Vein endothelial cell (primary cell): ENCODE measurements at places on chromosomes 3 and 15. TPM values are rescaled to one million over a fixed set of nuclear protein-coding genes. Genes with fewer than 3 reads are reported as not detected.

Gene ZPLD1
- under 0.01 TPM in 1 of 2 replicates, not detected in the other for total RNA-seq

Gene UCN2
- total RNA-seq: not detected in 2 replicates

Gene INAFM2
- 15.0 and 19.6 TPM in 2 replicates for total RNA-seq

Gene AGTR1
- total RNA-seq: 0.10 TPM in 1 of 2 replicates, not detected in the other

Gene CKMT1B
- total RNA-seq: not detected in 2 replicates

Gene SSR3
- 322 and 401 TPM in 2 replicates for total RNA-seq

Gene ITIH1
- total RNA-seq: not detected in 2 replicates

Gene ATP10A
- 0.19 TPM in 1 of 2 replicates, not detected in the other for total RNA-seq

Gene TEX264
- total RNA-seq: 33.3 and 45.4 TPM in 2 replicates

Gene TXNRD3
- 6.7 and 8.2 TPM in 2 replicates for total RNA-seq
